MCF 10A (cell line): ENCODE measurements at places on chromosomes 2 and 18. TPM values are rescaled to one million over a fixed set of nuclear protein-coding genes. Genes with fewer than 3 reads are reported as not detected.

Gene FOSL2
- total RNA-seq = 122 and 141 TPM in 2 replicates

Gene VWC2L
- total RNA-seq = not detected in 2 replicates

Gene DNAH6
- 0.14 and 0.76 TPM in 2 replicates for total RNA-seq

Gene CYP27C1
- 0.25 TPM in 1 of 2 replicates, not detected in the other for total RNA-seq

Gene RTP5
- total RNA-seq = not detected in 2 replicates

Gene GCA
- total RNA-seq = 0.77 and 1.9 TPM in 2 replicates

Gene LBX2
- not detected in 2 replicates for total RNA-seq

Gene ITGB6
- total RNA-seq = 3.8 and 6.9 TPM in 2 replicates

Gene ZNF804A
- 0.17 TPM in 1 of 2 replicates, not detected in the other for total RNA-seq

Gene SCN7A
- not detected in 2 replicates for total RNA-seq

Gene KIAA2012
- not detected in 2 replicates for total RNA-seq

Gene STRADB
- total RNA-seq = 22.9 and 29.8 TPM in 2 replicates

Gene KCNE4
- total RNA-seq = not detected in 2 replicates

Gene RMDN2
- 2.9 and 3.2 TPM in 2 replicates for total RNA-seq

Gene UBR3
- total RNA-seq = 28.7 and 30.0 TPM in 2 replicates

Gene CXCR1
- total RNA-seq = 0.12 TPM in 1 of 2 replicates, not detected in the other

Gene ATOH8
- 0.72 and 1.2 TPM in 2 replicates for total RNA-seq

Gene POTEI
- total RNA-seq = not detected in 2 replicates

Gene PDCD1
- total RNA-seq = not detected in 2 replicates

Gene CTLA4
- total RNA-seq = not detected in 2 replicates

Gene CCL20
- 18.0 and 34.4 TPM in 2 replicates for total RNA-seq

Gene RASGRP3
- 0.26 TPM in 1 of 2 replicates, not detected in the other for total RNA-seq

Gene FRZB
- 0.09 and 0.20 TPM in 2 replicates for total RNA-seq

Gene UGT1A6
- total RNA-seq = 0.79 TPM in 1 of 2 replicates, not detected in the other

Gene CD226
- 2.6 and 3.4 TPM in 2 replicates for total RNA-seq

Gene SP9
- not detected in 2 replicates for total RNA-seq

Gene GORASP2
- 140 and 168 TPM in 2 replicates for total RNA-seq

Gene TXNDC2
- total RNA-seq = not detected in 2 replicates

Gene ASNSD1
- 29.8 and 41.4 TPM in 2 replicates for total RNA-seq

Gene OTOF
- total RNA-seq = not detected in 2 replicates

Gene KRTCAP3
- total RNA-seq = 4.1 and 6.9 TPM in 2 replicates

Gene SERPINB10
- not detected in 2 replicates for total RNA-seq

Gene DCDC2C
- total RNA-seq = not detected in 2 replicates

Gene EN1
- total RNA-seq = not detected in 2 replicates

Gene UGT1A4
- total RNA-seq = 0.12 TPM in 1 of 2 replicates, not detected in the other

Gene REG1B
- total RNA-seq = not detected in 2 replicates

Gene CD8B2
- total RNA-seq = not detected in 2 replicates

Gene DYSF
- 2.0 and 2.1 TPM in 2 replicates for total RNA-seq

Gene IL1RL1
- 10.0 and 25.6 TPM in 2 replicates for total RNA-seq

Gene NOL4
- not detected in 2 replicates for total RNA-seq

Gene PPM1G
- total RNA-seq = 85.7 and 123 TPM in 2 replicates

Gene ANKAR
- total RNA-seq = 4.6 and 5.1 TPM in 2 replicates

Gene EFHD1
- total RNA-seq = not detected in 2 replicates

Gene OTOS
- total RNA-seq = not detected in 2 replicates

Gene REG3A
- total RNA-seq = not detected in 2 replicates

Gene HOXD10
- not detected in 2 replicates for total RNA-seq

Gene RESP18
- total RNA-seq = not detected in 2 replicates

Gene CCDC141
- not detected in 2 replicates for total RNA-seq

Gene PKDCC
- total RNA-seq = 0.49 and 0.96 TPM in 2 replicates

Gene SPDYA
- total RNA-seq = 2.6 and 2.8 TPM in 2 replicates
